Activated T-cell treated with anti-CD3 and anti-CD28 coated beads for 4 hours (primary cell): ENCODE measurements at places on chromosomes 7 and 10.

DNA sequence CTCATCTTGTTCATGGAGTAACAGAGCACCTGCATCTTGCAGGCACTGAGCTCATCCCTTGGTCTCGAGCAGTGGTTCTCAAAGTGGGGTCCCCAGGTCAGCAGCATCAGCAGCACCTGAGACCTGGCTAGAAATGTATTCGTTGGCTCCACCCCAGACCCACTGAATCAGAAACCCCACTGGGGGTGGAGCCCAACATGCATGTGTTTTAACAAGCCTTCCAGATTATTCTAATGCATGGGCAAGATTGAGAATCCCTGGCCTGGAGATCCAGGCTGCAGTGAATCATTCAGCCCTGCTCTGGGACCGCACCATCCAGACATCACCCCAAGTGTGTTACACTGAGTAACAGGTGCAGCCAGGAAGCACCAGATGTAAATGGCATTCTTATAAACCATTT is 85.1 kb upstream of the PPIF start:
- no peak for DNase-seq

DNA sequence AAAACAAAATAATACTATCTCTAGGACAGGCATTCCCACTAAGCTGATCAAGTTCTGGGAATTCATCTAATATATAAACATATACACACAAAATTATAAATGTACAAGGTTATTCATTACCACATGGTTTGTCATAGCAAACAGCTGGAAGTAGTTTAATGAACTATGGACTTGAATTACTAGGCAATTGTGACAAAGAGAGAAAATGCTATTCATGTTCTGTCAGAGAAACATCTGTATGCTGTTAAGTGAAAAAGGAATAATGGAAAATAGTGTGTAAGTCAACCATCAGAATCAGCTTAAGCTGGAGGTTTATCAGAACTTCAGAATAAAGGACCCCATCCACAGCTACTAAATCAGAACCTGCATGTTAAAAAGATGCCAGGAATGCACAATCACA is 2.8 kb downstream of the ZNF248 start:
- no peak for DNase-seq

DNA sequence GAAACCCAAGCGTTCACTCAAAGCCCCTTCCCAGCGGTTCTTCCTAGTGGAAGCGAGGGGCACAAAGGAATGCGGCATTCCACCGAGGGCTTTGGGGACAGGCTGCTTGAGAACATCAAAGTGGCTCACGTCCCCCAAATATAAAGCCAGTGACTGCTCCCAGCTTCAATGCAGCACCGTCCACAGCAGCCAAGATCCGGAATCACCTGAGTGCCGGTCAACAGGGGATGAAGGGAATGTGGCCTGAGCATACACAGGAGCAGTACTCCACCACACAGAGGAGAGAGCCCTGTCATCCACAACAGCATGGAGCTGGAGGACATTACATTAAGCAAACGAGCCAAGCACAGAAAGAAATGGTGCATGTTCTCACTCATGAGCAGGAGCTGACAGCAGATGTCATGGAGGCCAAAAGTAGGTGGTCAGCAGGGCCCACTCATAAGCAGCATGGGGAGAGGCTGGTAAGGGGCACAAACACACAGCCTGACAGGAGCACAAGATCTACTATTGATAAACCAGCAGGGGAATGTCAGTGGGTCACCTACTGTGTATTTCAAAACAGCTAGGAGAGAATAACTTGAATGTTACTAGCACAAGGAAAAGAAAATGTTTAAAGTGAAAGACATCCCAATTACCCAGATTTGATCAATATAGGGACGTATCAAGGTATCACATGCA is 79.5 kb downstream of the DIP2C start:
- DNase-seq = no peak

GRCh38 chr10:95404462-95404858 is 113.7 kb upstream of the PDLIM1 start:
- no peak for DNase-seq

GRCh38 chr7:159007996-159008389 is 136.7 kb downstream of the VIPR2 start:
- no peak for DNase-seq

DNA sequence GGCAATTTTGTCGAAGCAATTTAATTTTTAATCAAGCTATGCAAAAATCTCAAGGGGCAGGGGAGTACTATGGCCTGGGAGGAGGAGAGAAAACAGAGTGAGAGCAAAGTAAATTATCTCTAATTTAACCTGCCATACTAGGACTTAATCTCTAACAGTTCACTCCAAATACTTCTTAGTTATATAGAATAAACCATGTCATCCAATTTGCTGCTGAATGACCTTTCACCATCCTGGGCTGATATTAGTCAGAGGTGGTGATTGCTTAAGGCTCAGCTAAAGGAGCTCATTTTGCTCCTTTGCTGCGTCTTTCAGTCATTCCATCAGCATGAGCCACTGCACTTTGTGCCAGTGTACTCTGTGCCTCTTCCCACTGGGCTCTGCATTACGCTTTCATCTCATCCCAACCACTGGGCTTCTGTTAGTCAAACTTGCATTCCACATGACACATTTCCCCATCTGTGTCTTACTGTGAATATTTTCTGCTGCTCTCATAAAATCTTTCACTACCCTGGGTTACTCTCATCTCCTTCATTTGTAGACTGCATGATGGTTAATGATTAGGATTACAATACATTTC is 84.3 kb downstream of the CD36 start:
- DNase-seq = no peak

DNA sequence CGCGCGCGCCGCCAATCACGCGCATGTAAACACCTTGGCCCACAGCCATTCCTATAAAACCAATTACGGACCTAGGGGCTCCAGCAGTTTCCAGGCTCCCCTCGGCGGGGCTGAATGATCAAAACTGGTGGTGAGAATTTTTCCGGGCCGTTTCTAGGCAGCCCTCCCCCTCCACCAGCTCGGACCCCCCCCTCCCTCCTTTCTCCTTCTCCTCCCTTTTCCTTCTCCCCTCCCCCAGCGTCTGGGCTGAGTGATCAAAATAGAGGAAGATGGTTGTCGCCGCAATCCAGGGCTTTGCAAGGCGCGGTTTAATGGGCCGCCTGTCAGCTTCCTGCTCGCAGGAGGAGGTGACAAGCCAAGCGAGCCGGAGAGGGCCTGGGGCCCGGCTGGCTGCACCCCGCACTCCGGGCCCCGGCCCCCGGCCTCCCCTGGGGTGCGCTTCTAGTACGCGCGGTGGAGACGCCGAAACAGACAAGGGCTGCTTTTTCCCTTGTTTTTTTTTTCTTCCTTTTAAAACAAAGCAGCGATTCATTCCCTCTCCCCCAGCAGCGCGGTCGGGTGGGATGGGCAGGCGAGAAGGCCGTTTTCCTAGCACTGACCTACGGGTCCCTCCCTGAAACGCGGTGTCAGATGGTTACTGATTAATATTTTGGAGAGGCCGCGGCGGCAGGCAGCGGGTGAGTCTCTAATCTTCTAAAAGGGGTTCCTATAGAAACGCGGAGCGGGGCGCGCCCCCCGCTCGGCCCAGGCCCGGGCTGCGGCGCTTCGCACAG is 528 bp upstream of the TNRC18 start:
- no peak for DNase-seq

- DNase-seq = no peak
Observed at GRCh38 chr10:33732161-33732680, 397.8 kb upstream of the NRP1 start.

- no peak for DNase-seq
Observed at GRCh38 chr10:130029209-130029608, 65.1 kb upstream of the EBF3 start.

DNA sequence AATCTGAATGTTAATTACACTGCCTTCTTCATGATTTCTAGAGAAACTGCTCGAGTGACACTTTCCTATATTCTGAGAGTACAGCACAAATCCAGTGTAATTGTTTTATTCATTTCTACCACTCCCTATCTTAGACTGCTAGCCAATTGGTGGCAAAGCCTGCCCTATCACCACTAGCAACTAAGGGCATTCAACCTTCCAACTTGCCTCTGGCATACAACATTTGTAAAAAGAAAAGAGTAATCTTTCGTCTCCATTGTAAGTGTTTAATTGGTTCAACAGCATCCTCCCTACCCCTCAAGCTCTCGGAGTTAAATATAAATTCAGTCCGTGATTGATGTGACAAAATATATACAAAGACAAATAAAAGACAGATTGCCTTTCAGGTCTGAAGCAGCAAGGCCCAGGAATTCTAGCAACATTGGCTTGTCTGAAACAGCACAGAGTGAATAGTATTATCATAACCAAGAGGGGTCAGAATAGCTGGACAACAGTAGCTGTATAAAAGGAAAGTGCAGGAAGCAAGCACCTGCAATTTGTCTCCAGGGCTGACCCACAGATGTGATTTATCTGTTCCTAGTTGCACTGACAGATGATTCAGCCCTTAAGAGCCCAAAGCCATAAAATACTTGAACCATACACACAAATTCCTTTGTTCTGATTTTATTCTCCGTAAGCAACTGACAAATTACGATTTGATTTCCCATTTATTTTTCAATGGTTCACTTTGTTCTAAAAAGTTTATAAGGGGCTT is 47.6 kb upstream of the ANKRD1 start:
- DNase-seq = no peak

GRCh38 chr7:1081931-1082401 is 5.9 kb upstream of the GPER1 start:
- DNase-seq = no peak

- no peak for DNase-seq
Observed at GRCh38 chr7:755413-755805, 28.3 kb upstream of the PRKAR1B start.

DNA sequence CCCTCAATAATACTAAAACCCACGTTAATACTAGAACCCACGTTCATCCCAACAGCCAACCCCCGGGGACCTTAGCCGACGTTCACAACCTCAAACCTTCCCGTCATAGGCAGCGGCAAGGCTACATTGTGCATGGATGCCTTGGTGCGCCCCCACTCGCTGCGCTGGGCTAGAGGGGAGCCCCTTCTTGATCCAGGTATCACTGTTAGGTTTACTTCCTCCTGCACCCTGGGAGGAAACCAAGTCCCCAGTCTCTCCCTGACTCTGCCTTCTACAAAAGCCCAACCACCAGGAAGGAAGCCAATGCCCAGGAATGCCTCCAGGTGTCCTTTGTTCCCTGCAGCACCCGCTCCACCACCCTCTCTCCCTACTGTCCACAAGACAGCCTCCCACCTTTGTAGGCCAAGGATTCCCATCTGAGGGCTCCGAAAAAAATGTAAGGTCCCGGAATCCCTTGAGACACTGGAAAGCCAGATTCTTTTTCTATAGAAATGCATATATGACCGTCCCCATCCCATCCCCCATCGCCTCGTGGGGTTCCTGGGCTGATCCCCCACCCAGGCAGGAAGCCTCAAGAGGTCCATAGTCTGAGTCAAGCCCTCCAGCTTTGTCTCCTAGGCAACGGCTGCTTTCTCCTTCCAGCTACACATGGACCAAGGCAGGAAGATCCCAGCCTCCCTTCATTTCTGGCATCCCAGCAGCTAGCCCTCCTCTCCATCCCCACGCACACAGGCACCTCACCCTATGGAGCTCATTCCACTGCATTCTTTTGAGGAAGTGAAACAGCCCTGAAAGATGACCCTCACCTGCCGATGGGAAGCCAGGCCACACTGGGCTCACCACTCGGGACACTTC is 25.2 kb downstream of the CTBP2 start:
- no peak for DNase-seq

DNA sequence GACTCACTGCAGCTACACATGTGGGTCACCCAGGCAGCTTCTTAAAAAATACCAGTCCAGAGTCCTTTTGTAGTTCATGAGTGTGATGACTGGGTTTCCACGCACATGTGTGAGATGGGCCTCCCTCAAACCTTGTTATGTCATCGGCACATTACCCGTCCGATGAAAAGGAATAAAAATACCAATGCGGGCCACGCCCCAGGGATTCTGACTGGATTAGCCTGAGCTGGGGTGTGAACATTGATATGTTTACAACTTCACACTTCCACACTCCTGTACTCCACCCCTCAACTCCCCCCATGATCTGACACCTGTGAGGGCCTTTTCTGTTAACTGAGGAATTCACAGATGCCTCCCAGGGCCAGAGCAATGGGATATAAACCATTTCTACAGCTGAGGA is 6.2 kb downstream of the SLC29A3 start:
- no peak for DNase-seq
